ENCODE measurements at places on chromosomes 16 and 17.

DNA sequence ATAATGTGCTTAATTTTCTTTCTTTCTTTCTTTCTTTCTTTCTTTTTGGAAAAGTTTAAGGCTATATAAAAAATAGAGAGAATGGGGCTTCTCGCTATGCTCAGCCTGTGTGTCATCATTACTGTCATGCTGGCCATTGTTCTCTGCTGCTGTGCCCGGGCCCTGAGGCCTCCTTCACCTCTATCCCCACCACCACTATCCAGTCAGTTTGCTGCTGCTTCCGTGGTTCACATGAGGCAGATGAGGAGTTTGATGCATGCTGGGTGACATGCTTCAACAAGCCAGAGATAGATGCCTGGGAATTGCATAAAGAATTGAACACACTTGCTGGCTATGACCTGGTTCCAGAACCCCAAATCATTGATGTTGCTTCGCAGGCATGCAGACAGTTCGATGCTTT is 36.3 kb downstream of the PITPNC1 start:
- DNase-seq, result no peak

GRCh38 chr16:12881740-12882139 is 19.7 kb upstream of the SHISA9 start:
- DNase-seq, result no peak

GRCh38 chr16:19348578-19349315 is 63.2 kb downstream of the CLEC19A start:
- peak; percentile 9 for DNase-seq

DNA sequence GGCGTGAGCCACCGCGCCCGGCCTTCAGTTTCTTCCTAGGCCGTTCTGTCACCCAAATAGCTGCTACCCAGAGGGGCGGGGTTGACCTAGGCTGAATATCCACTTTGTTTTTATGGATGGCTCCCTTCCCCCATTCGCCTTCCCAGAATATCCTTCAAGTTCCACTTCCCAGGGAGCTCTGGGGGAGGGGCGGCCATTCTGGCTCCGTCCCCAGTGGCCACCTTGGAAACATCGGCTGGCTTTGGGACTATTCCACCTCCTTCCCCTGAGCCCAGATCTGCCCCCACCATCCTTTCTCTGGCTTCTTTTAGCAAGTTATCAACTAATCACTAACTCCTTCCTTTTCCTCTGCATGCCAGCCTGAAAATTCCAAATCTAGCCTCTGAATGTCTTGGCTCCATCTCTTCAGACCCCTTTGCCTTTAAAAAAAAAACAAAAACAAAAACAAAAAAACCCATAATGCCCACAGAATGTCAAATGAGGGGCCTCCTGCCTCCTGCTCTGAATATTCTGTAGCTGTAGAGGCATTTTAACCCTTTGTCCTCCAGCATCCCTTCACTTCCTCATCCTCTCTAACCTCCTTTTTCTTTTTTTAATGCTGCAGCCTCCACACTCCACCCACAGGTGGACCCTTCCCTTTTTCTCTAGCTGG is 6.4 kb downstream of the ATP1B2 start:
- DNase-seq, result no peak

DNA sequence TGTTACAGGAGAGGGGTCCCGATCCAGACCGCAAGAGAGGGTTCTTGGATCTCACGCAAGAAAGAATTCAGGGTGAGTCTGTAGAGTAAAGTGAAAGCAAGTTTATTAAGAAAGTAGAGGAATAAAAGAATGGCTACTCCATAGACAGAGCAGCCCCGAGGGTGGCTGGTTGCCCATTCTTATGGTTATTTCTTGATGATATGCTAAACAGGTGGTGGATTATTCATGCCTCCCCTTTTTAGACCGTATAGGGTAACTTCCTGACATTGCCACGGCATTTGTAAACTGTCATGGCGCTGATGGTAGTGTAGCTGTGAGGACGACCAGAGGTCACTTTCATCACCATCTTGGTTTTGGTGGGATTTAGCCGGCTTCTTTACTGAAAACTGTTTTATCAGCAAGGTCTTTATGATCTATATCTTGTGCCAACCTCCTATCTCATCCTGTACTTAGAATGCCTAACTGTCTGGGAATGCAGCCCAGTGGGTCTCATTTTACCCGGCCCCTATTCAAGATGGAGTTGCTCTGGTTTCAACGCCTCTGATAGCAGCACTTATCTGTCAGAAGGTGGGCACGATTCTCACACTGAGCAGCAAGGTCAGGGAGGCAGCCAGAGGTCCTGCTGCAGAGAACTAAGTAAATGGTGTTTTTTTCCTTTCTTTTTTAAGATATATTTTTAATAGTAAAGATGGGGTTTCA is 26.5 kb upstream of the XYLT2 start:
- DNase-seq, result no peak

- no peak for DNase-seq
These were observed 2.8 kb downstream of the GPT2 start for GRCh38 chr16:46886764-46887523.

Data from hypothalamus (tissue), 51 donors.